Fibroblast of skin of left quadriceps (primary cell): ENCODE measurements at places on chromosomes 7 and 10.

- peak; percentile 20 for DNase-seq
Observed at GRCh38 chr7:18834577-18834976, 282.9 kb downstream of the TWIST1 start.

DNA sequence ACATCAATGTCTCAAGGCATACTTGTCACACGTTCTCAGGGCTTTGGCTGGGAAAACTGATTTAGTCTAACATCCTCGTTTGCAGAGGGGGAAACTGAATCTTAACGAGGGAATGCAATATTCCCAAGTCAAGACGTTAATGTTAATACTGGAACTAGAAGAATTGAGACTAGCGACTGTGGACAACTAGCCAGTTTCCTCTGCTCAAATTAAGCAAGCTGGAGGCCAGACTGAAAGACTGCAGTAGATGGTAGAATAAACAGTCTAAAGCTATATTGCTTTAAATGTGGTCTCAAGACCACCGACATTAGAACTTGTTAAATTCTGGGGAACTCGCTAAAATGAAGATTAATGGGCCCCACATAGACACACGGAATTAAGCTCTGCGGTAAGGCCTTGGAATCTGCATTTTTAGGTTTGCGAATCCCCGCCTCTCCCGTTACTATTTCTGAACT lies 639 bp upstream of the TFAM start:
- DNase-seq, result no peak

DNA sequence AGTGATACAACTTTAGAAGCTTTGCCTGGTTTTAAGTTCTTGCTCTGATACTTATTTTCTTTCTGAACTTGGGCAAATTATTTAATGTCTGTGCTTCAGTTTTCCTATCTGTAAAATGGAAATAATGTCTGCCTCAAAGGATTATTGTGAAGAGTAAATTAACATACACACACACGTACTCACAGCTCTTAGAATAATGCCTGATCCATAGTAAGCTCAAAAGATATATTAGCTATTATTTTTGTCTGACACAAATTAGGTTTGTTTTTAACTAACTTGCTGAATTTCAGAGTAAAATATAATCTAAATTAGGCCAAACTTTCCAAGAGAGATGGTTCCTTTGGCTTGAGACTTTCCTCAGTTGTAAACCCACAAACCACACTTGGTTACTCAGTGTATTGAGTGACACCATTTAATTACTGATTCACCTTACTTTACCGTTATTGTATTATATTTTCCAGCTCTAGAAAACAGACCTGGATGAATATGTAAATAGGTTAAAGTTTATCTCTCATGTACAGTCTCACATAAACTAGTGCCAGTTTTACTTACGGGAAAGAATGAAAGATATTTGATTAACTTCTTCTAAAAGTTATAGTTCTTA lies 50.4 kb downstream of the VTI1A start:
- DNase-seq, result no peak

- DNase-seq, result no peak
Observed at GRCh38 chr10:29857843-29858701, 201.3 kb downstream of the JCAD start.

- no peak for DNase-seq
Observed at GRCh38 chr7:116224492-116225098, 14.3 kb downstream of the TES start.

GRCh38 chr10:46543466-46544377 lies 12.7 kb downstream of the GPRIN2 start:
- no peak for DNase-seq

- no peak for DNase-seq
Observed at GRCh38 chr7:131104596-131105293, 222.9 kb upstream of the MKLN1 start.

DNA sequence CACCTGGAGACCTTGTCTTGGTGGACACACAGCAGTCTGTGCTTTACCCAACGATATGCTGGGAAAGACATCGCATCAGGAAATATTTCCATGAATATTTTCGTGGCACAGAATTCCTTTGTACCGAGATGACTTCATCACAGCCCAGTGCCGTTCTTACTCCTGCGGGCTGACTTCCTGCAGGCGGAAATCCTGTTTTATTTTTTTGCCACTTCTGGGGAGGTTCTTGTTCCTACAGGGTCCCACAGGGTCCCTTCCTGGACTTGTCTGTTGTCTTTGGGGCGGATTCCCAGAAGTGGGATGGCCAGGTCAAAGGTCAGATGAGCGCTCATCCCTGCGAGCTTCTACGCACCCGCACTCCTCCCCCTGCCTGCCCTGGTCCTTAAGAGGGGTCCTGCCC lies 86.5 kb downstream of the DNAJB6 start:
- no peak for DNase-seq

DNA sequence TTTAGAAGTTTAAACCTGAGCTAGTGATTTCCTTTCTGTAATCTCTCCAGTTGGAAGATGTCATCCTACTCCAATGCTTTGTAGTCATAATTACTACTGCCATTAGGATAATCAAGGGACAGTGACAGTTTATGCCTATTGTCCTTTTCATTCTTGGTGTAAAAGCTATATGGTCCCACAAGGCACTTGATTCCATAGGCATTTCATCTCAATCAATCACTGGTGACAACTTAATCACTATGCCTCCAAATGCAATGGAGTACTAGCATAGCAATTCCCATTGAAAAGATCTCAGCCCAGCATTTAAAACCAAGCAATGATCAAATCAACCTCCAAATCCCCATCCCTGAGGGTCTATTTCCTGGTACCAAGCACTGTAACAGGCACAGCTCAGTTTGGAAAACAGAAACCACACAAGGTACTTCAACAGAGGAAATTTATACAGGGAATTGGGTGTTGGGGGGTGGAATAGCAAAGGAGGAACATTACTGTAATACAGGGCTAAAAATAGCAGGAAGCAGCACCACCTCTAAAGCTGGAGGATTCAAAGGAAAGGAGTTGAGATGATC lies 51.0 kb downstream of the FHIP2A start:
- DNase-seq, result no peak

GRCh38 chr7:11607686-11608085 lies 224.3 kb downstream of the THSD7A start:
- DNase-seq, result no peak

DNA sequence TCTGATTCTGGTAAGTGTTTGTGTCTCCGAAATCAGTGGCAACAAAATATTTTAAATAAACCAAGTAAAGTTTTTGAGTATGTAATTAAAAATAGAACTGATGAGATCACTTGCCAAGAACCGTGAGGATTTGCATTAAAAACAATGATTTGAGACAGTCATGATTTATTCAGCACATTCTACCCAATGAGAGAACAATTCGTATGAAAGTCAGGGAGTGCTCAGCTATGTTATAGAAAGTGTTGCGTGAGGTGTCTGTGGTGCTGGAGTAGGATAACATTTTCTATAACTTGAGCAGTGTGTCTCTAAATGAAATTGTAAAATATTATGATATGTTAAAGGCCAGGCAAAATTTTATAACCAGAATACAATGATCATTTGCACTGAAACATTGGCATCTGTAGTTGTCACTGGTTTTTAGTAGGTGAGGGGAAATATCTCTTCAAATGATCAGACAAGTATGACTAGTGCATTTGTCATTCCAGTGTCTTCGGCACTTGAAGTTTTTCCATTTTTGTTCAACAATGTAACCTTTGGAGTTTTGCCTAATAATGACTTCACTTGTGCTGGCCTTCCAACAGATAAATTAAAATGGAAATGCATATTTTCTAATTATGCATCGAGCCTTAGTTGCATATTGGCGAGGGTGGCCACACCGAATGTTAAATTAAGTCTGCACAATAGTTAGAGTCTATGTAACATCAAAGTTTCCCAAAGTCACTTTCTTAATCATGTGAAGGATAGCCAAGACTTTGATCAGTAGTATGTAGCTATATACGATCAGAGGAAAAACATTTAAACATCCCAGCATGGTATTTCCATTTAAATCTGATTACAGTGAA lies 335.9 kb downstream of the GFRA1 start:
- no peak for DNase-seq

DNA sequence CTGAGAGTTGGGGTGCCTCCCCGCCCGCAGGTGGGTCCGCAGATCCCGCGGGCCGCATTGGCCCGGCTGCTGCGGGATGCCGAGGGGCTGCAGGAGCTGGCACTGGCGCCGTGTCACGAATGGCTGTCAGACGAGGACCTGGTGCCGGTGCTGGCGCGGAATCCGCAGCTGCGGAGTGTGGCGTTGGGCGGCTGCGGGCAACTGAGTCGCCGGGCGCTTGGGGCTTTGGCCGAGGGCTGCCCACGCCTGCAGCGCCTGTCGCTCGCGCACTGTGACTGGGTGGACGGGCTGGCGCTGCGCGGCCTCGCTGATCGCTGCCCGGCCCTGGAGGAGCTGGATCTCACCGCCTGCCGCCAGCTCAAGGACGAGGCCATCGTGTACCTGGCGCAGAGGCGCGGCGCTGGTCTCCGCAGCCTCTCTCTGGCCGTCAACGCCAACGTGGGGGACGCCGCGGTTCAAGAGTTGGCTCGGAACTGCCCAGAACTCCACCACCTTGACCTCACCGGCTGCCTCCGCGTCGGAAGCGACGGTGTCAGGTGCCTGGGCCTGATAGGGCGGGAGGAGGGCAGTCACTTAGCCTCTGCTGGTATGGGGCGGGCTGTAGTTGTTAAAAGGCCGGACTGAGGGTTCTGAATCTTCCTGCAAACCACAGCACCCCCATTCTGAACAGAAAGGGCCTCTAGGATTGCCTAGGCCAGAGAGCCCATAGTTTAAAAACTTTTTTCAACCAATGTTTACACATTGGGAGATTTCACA lies 1.3 kb downstream of the FBXL15 start:
- DNase-seq, result no peak

DNA sequence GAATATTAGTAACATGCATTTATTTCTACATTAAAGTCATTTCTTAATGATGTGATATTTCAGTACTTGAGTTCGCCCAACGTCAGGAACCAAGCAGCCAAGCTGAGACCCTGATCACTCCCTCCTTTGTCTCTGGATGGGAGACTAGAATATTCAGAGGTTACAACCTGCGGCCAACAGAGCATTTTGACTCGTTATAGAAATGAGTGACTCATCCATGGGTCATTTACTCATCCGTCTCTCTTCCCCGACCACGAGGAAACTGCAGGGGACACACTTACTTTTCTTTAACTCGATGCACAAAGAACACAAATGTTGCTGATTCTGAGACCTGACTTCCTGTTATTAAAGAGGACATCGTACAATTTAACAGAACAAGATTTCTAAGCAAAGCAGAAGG lies 343.3 kb downstream of the FRMD4A start:
- DNase-seq, result no peak

DNA sequence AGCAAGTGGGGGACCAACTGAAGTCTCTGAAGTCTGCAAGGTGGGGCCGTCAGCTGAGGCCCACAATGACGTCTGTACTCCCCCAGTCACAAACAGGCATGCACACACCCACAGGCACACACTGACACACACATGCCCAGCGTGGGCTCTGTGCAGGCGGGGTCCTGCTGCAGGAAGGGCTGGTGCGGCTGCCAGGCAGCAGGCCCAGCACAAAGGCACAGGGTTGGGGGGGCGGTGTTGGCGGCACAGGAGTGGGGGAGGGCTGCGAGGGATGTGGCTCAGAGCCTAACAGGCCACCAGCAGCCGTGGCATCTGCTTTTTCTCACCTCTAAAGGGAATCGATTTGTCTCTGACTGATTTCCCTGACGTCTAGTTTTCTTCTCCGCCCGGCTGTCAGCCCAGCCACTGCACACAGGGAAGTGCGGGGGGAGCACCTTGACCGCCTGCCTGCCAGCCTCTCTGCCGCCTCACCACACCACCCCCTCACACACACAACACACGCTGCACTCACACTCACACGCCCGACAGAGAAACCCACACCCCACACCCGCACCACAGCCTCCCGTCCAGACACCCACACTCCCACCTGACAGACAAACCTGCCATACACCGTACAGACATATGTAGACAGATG lies 43.5 kb upstream of the ZMIZ1 start:
- DNase-seq, result no peak

DNA sequence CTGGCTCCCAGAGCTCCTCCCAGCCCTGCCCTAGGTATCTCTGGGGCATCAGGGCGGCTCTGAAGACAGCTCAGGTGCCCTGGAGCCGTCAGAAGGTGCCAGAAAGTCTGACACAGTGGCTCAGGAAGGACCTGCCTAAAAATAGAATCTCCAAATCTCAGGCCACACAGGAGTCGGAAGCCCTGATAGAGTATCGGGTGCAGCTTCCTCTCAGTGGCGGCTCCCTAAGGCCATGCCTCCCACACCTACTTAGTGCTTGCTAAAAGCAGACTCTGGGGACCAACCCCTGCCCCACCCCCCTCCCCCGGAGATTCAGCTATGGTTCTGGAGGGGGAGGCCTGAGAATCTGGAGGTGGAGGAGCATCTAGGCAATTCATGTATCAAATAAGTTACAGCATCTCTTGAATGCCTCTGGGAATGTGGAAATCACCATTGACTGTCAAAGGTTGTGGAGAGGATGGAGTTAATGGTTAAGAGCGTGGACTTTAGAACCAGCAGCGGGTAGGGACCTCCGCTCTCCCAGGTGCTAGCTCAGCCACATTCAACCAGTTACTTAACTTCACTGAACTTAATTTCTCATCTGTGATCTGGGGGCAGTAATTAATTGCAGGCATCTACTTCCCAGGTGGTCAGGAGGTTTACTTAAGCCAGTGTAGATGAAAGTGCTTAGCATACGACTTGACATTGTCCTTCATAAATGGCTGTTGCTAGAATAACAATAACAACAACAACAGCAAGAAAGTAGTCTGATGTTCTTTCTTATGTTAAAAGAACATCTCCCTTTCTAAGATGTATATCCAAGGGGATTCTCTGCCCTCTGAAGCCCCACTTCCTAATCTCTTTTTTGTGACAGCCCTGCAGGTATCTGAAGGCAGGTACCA lies 38.6 kb upstream of the MXI1 start:
- no peak for DNase-seq

DNA sequence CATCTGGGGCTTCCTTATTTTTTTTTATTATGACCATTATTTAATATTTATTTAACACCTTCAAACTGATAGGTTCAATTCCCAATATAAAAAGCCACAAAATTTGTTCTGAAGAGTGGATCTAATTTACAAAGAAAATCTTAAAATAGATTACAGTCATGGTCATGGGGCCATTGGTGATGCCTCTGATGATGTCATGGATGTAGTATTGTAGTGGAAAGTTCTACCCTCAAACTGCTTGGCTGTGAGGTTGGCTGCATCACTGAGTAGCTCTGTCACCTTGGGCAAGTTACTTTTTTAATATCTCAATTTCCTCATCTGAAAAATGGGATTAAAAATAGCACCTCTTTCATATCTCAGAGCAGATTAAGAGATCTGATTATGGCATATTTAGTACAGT lies 128.5 kb downstream of the DKK1 start:
- DNase-seq, result no peak

- DNase-seq, result no peak
Observed at GRCh38 chr10:132392811-132393694, 3.9 kb upstream of the PWWP2B start.

DNA sequence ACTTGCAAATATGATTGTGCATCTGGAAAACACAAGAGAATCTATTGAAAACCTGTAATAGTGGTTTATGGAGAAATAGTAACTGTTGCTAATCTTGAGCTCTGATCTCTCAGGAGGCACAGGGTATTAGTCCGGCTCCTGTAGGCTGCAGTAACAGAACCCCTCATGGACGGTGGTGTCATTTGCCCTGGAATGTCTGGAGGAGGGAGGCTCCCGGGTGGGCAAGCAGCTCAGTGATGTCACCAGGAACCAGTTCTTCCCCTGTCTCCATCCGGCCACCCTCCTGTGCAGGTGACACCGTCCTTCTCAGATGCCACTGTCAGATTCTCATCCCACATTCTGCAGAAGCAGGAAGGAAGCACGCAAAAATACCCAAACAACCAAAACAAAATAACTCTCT lies 29.3 kb downstream of the INPP5A start:
- DNase-seq, result no peak

GRCh38 chr10:106727170-106727569 lies 437.3 kb downstream of the SORCS1 start:
- DNase-seq, result no peak
